ENCODE measurements at places on chromosomes 12 and 14. TPM values are rescaled to one million over a fixed set of nuclear protein-coding genes. Genes with fewer than 3 reads are reported as not detected.

The NPAS3 gene
- 1.6 TPM for total RNA-seq

The TGM1 gene
- 33.4 TPM for total RNA-seq

The CIDEB gene
- 11.0 TPM for total RNA-seq

The CIROP gene
- not detected for total RNA-seq

The ARHGEF25 gene
- 22.4 TPM for total RNA-seq

The GPR132 gene
- 0.79 TPM for total RNA-seq

The ABCB9 gene
- total RNA-seq = 14.1 TPM

The CAPZA3 gene
- not detected for total RNA-seq

The SLC4A8 gene
- total RNA-seq = 14.9 TPM

The SOX5 gene
- 1.1 TPM for total RNA-seq

The PIWIL1 gene
- total RNA-seq = not detected

The DEGS2 gene
- under 0.01 TPM for total RNA-seq

The CPM gene
- total RNA-seq = 4.3 TPM

The RPL10L gene
- not detected for total RNA-seq

The GDF3 gene
- not detected for total RNA-seq

The IL23A gene
- not detected for total RNA-seq

The FGF6 gene
- not detected for total RNA-seq

The GPR137C gene
- total RNA-seq = 0.39 TPM

The HAL gene
- total RNA-seq = not detected

The GPR162 gene
- 0.11 TPM for total RNA-seq

The PRICKLE1 gene
- 12.6 TPM for total RNA-seq

The GLS2 gene
- total RNA-seq = not detected

The KCNJ8 gene
- total RNA-seq = not detected

The CLBA1 gene
- total RNA-seq = 9.8 TPM

The LRRC9 gene
- total RNA-seq = not detected

The IFNG-AS1 gene
- not detected for total RNA-seq

The SERPINA4 gene
- not detected for total RNA-seq

The ITGA5 gene
- 180 TPM for total RNA-seq

The GTF2H3 gene
- 16.5 TPM for total RNA-seq

The TAS2R9 gene
- not detected for total RNA-seq

The DLK1 gene
- not detected for total RNA-seq

The PTGER2 gene
- not detected for total RNA-seq

The SLCO1B1 gene
- total RNA-seq = not detected

The SLC41A2 gene
- 6.3 TPM for total RNA-seq

The TEX52 gene
- not detected for total RNA-seq

The MANSC1 gene
- 6.4 TPM for total RNA-seq

The SLC5A8 gene
- not detected for total RNA-seq

The EGLN3 gene
- total RNA-seq = 8.2 TPM

The LIN7A gene
- 1.2 TPM for total RNA-seq

The IQSEC3 gene
- total RNA-seq = not detected

The NABP2 gene
- 14.5 TPM for total RNA-seq
